ENCODE measurements at places on chromosomes 11 and 22.

DNA sequence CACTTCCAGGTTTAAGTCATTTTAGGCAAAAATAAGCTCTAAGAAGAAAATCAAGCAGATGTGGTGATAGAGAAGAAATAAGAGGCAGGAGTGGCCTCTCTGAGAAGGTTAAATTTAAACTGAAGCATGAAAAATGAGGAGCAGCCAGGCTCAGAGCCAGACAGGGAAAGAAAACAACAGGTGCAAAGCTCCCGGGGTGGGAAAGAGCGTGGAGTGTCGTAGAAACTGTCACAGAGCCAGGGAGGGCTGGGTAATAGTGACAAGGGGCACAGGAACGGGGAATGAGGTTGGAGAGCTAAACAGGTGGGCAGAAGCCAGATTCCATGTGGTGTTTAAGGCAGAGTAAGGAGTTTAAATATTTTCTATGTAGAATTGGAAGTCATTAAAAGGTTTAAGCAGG lies 132.1 kb upstream of the BLID start:
- DNase-seq = no peak

- no peak for DNase-seq
Observed at GRCh38 chr11:60699936-60700335, 524 bp downstream of the MS4A8 start.

DNA sequence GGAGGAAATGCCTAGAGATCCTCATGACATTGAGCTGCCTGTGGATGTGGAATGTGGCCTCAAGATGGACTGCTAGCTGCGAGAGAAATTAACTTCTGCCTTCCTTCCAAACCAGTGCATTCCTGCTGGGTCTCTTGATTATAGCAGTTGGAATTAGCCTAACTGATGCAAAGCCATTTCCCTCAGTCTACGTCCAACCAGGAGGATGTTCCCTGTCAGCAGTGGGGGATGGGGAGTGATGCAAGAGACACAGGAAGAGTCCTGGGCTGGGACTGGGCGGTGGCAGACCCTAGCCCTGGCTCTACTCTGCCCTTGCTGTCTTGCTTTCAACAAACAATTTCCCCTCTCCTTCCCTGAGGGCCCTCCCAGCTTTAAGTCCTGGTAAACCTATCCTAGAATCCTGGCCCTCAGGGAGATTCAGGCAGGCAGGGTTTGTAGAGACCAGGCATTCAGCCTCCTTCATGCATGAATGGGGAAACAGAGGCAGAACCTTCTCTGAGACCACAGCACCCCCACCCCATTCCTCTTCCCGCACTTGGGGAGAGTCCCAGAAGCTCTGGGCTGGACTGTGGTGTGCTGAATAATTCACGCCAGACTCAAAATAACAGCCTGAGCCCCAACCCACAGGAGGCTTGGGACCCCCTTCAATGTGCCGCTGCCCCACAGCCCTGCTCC lies 17.0 kb downstream of the C11orf96 start:
- no peak for DNase-seq

GRCh38 chr22:29914165-29914564 lies 31.2 kb downstream of the MTMR3 start:
- DNase-seq = no peak

- DNase-seq = no peak
Observed at GRCh38 chr11:28757725-28758515, 649.7 kb downstream of the METTL15 start.

- no peak for DNase-seq
Observed at GRCh38 chr22:41822317-41823057, 10.4 kb upstream of the SREBF2 start.

Measured in amygdala (tissue), 56 donors.